ENCODE measurements at places on chromosomes 16 and 17.

DNA sequence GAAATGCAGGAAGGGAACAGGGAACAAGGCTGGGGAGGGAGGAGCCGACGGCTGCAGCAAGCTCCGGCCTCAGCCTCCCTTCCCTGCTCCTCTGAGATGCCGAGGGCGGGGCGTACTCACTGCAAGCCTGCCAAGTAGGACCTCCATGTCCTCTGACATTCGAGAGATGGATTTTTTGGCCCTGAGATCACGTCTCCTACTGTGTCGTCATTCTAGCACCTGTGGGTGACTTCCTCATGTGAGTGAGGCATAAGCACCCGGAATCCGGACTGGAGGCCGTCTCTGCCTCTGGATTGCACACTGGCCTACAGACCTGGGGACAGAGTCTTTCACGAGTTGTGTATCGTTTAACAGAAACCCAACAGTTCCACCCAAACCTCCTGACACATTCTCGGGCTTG, 14.5 kb downstream of the MRM3 start:
- DNase-seq: no peak

DNA sequence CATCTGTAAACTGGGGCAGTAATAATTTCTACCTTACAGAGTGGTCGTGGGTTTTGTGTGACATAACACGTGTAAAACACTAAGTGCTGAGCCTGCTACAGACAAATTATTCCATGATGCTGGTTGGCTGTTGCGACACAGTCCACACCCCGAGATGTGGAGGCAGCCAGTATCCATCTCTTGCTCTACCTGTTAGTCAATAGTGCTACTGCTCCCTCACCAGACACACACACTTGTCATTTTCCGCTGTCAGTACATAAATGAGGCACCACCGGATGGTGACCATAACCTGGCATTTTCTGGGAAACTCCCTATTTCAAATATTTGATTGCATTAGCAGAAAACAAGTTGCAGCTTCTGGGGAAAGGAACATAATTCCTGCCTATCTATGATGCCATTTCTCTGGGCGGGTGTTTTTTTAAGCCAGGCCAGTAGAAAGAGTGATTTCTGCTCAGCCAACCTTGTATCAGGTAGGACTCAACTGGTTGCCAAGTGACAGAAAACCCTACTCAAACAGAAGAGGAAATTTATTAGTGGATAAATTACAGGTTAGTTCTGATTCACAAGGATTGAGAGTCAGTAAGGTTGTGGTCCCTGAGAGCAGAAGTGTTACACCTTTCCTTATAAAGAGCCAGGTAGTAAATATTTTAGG, 24.1 kb downstream of the DNAJA2 start:
- no peak for DNase-seq

DNA sequence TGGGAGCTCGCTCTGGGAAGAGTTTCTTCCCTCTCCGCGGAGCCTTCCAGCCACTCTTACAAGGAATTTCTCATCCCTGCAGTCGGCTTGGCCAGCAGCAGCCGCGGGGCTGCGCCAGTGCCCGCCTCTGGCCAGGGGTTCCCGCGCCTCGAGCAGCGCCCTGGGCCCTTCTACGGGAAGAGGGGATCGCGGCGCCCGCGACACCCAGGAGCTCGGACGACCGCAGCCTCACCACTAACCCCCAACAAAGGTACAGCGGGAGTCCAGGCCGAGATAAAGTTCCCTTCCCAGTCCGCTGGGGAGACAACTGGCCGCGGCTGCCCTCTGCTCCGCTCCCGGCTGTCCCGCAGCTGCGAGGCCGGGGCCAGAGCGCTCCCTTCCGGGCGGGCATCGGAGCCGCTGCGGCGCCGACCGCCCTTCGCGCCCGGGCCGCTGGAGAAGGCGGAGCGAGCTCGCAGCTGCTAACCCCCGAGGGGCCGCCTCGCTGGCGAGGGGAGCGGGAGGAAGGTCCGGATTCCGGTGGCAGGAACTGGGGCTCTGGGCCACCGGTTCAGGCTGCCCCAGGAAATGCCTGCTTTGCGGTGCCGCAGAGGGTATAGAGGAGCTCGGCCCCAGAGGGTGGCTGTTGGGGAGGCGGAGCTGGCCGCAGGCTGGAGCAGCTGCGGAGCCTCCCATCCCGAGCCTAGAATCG, 3.6 kb upstream of the HS3ST3B1 start:
- no peak for DNase-seq

DNA sequence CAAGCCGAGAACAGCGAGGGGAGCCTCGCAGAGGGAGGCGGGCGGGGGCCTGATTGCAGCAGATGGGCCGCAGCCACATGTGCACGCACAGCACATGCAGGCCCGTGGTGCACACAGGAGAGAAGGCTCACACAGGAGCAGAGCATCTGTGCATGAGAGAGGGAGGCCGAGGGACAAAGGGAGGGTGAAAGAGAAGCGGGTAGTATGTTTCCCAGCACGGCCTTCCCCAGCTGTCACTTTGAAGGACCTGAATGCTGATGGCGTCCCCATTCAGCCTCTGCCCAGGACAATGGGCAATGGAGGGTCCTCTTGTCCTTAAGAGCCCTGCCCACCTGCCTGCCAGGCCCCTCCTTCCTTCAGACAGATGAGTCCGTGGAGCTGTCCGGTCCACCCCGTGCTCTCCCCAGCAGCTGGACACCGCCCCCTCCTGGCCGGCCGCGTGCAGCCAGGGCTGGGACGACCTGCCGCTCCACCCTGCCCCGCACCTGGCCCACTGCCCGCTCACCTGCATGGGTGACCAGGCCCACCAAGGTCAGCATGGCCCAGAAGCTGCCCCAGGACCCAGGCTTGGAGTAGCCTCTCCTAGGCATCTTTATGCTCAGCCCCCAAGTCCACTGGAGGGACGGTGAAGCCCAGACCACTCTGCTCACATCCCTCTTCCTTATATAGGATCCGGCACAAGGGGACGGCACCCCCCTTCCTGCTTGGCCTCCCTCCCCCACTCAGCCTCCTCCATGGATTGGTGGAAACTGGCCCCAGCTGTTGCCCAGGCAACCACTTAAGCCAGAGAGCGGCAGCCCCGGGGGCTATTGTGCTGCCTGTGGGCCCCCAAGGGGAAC, at the start of gene BTBD17:
Gene BTBD17, minus strand, starts transcription at position 639 of the 839 bp plus-strand sequence. Its CDS starts 49 bp downstream, at position 590.
- peak; percentile 38 for DNase-seq

GRCh38 chr17:34916120-34916519, 45.1 kb downstream of the CCT6B start:
- DNase-seq: no peak

GRCh38 chr16:89312194-89312593, 94.7 kb downstream of the ZNF778 start:
- no peak for DNase-seq

DNA sequence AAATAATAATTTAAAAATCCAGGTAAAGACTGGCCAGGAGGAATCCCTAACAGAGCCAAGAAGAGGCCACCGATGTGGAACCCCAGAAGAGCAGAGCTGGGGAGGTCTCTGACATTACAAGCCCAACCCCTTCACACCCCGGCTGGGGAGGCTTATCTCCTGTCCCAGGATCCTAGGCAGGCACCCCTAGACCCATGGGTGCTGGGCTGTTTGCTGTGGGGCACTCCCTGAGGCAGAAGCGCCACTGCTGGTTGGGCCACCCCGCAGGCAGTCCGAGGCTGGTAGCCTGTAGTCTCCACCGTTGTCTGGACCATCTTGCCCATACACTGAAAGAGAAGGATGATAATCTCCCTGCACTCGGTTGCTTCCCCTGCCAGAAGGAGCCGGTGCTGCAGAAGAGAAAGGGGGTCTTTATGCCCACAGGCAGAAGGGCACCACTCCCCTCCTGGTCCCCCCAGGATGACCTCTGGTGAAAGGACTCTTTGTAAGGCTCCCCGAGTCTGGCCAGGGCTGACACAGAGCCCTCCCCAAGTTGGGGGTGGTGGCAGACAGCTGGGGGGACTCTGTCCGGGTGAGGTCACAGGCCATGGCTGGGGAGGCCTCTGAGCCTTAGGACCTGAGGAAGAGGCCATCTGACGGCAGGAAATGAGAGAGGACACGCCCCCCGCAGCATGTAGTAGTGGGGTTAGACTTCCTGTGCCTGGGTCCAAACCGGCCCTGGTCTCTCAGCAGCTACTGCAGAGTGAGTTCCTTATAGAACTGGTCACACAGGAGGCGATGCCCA, 34.2 kb downstream of the CFAP20 start:
- DNase-seq: no peak

GRCh38 chr17:61456061-61456681, 3.9 kb downstream of the TBX4 start:
- DNase-seq: no peak

DNA sequence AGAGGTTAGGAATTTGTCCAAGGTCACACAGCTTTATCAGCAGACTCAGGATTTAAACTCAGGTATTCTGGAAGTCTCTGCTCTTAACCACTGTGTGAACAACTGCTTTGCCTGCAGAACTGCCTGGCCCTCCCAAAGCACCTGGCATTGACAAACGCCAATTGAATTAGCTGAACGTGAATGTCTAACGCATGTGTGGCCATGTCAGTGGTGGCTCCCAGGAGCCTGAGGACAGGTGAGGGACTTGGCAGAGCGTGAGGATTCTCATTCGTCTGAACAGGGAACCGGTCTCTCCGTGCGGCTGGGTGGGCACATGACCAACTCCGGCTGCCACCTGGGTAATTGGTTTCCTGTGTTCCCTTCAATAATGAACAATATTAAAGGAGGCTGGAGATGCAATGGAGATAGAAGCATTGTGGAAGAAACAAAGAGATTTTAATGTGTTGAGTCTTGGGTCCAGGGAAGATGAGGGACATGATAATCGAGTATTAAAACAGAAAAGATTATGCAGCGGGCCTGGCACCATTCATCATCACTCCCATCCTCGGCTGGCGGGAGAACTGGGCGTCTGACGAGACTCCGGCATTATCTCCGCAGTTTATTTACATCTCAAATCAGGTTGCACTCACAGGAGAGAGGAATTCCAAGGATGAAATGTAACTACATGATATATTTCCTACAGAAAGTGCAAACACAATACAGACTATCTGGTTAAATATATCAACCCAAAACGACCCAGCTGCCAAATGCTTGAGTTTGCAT, 113.5 kb downstream of the NPIPB5 start:
- DNase-seq: no peak

DNA sequence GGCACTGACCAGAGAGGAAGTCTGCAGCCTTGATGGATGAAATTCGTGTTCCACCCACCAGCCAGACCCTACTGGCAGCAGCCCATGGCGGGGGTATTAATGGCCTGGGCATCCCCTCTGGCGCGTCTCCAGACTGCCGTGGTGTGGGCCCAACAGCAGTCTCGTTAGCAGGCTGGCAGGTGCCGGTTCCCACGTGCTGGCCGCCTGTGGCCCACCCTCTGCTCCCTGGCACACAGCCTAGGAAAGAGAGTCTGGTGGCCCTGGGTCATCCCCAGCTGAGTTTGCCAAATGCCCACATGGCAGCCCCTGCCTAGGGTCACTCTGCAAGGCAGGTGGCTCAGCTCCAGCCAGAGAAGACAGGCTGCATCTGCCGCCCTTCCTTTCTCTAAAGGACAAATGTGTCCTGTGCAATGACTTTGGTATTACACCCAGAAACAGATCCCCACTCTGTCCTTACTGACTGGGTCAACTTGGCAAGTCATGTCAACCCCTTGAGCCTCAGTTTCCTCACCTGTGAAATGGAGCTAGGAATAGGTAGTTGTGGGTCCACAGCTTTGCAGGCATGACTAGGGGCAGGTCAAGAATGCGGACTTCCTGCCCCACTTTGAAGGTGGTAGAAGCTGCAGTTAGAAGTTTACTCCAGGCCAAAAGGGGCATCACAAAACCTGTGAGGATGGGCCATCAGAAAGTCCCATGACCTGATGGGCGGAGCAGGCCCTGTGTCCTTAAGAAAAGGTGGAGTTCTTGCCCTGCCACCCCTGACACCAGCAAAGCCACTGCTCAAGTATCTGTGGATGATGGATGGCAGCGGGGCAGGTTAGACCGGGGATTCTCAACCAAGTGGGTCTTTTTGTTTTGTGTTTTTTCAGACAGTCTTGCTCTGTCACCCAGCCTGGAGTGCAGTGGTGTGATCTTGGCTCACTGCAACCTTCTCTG, 76.6 kb downstream of the ABCC6 start:
- no peak for DNase-seq

DNA sequence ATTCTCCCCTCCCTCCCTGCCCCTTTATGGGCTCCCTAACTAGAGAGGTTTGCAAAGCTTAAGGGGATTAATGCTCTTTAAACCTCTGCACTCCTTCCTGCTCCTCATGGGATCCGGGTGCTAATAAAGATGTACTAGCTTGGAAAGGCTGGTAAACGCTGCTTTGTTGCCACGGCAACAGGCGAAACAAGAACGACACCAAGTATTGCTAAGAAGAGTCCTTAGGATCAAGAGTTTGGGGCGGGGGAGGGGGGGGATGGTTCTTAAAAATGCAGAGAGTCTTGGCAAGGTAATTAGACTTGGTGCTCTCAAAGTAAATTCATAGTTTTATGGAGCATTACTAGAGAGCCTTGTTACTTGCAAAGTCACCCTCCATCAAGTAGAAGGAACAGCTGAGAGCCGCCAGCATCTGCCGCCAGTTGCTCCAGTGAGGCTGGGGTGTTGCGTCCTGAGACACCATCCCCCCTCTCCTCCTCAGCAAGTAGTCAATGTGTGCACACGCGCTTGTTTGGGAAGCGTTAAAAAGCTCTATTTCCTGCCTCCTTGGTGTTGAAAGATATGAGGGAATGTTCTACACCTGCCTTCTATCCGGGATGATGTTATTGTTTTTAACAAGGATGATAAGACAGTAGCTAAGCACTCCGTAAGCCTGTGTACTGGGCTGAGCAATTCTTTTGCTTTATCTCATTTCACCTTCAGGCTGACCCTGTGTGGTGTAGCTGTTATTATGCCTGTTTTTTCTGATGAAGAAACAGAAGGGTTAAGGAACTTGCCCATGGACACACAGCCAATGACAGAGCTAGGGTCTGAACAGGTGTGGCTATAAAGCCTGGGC, 190.9 kb downstream of the CCDC182 start:
- no peak for DNase-seq

- DNase-seq: no peak
Measured at GRCh38 chr16:81571592-81572385, 127.2 kb downstream of the CMIP start.

DNA sequence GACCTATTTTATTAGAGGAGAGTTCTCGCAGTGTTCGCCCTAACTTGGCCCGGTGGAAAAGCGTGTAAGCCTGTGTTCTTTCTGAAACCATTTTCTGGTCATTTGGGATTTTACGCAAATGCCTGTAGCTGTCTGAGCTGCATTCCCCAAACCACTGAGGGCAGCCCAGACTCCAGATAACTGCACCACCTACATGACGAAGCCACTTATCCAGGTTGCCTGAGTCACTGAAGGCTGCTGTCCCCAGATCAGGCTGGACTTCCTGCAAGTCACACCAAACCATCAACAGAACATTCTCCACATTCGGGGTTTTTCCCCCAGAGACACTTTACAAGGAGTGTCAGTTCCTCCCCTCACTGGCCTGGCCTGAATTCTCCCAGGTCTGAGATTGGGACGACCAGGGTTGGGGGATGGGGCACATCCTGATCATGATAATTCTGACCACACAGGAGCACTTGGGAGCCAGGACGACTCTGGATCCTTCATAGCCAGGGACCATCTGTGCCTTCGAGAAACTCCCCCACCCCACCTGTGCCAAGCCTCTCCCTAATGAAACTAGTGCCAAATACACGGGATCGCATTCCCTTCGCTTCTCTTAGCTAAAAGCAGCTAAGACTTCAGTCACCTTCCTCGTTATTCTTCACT, 2.3 kb downstream of the RPRML start:
- DNase-seq: no peak

- DNase-seq: no peak
Measured at GRCh38 chr16:25709213-25709612, 17.5 kb downstream of the HS3ST4 start.

- no peak for DNase-seq
Measured at GRCh38 chr16:51508490-51509212, 357.6 kb upstream of the SALL1 start.

- no peak for DNase-seq
Measured at GRCh38 chr17:16940116-16940881, 31.6 kb downstream of the TNFRSF13B start.
